DMS79 (cell line): ENCODE measurements at places on chromosomes 3 and 15.

DNA sequence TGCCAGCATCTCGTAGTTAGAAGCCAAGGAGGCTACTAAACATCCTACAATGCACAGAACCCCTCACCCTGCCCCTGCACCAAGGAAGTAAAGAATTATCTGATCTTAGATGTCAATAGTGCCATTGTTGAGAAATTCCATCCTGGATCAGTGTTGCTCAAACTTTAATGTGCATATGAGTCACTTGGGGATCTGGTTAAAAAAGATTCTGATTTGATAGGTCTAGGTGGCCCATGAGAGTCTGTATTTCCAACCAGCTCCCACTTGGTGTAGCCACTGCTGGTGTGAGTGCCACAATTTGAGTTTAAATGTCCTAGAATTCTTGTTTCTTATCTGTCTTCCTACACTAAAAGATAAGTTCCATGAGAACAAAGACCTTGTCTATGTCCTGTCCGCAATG is 43.7 kb downstream of the TMEM45A start:
- DNase-seq = no peak

- DNase-seq = no peak
Measured at GRCh38 chr3:56844536-56844935, 42.8 kb upstream of the ARHGEF3 start.

GRCh38 chr15:48352474-48353072 is 21.3 kb downstream of the DUT start:
- peak; percentile 5 for DNase-seq

GRCh38 chr15:45242289-45242688 is 9.7 kb upstream of the SLC28A2 start:
- DNase-seq = no peak

- no peak for DNase-seq
Measured at GRCh38 chr15:26043018-26043417, 179.9 kb upstream of the ATP10A start.

DNA sequence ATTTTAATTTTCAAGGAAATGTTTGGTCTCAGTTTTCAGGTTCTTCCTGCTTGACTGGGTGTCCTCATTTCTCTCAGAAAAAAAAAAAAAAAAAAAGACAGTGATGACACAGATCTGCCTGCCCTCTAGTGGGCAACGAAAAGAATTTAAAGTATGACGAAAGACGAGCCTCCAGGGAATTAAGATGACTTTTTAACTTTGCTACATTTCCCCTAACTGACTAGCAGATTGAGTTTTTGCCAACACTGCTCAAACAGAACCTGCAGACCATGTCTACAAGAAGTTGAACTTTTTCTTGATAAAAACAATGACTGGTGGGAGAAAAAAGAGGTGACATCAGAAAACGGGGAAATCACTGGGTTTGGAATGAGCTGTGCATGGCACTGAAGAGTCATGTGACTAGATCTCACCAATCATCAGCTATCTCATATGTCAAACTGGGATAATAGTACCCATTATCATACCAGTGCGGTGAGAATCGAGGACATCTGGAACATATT is 40.8 kb downstream of the EOMES start:
- DNase-seq = peak; percentile 0

DNA sequence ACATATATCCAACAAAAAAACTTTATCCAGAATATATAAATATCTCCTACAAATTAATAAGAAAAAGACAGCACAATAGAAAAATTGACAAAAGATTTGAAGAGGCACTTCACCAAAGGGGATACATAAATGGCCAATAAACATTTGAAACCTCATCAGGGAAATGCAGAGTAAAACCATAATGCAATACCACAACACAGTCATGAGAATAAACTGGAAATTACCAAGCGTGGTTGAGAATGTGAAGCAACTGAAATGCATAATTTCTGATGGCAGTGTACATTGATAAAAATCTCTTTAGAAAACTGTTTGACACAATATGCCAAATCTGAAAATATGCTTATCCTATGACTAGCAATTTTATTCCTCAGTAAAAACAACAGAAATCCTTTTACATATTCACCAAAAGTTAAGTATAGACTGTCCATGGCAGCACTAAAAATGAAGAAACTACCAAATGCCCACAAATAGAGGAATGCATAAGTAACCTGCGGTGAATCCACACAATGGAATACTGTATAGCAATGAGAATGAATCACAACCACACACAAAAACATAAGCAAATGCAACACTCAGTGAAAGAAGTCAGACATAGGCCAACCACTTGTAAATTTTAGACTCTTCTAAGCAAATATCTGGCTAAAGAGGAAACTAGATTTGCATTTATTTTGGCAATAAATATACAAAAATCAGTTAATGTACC is 7.9 kb downstream of the LYZL4 start:
- DNase-seq = no peak

- DNase-seq = no peak
Measured at GRCh38 chr3:51961602-51962569, 5.4 kb downstream of the PCBP4 start.
